ENCODE measurements at places on chromosomes 11 and 22.
A peak's percentile ranks its signal among the peaks of the same experiment; 100 is the strongest.

GRCh38 chr11:84795698-84796097, 831.4 kb downstream of the DLG2 start:
- DNase-seq: no peak

DNA sequence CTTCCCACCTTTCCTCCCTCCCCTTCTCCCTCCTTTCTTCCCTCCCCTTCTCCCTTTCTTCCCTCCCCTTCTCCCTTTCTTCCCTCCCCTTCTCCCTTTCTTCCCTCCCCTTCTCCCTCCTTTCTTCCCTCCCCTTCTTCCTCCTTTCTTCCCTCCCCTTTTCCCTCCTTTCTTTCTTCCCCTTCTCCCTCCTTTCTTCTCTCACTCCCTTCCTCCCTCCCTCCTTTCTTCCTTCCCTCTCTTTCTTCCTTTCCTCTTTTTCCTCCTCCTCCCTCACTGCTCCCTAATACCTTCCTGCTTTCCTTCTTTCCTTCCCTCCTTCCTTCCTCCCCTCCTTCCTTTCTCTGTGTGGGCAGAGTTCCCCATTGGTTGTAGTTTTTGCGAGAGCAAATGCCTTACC, 76.1 kb downstream of the PGR start:
- DNase-seq: no peak

GRCh38 chr22:24772493-24773220, 1.9 kb downstream of the PIWIL3 start:
- DNase-seq: peak; percentile 14

DNA sequence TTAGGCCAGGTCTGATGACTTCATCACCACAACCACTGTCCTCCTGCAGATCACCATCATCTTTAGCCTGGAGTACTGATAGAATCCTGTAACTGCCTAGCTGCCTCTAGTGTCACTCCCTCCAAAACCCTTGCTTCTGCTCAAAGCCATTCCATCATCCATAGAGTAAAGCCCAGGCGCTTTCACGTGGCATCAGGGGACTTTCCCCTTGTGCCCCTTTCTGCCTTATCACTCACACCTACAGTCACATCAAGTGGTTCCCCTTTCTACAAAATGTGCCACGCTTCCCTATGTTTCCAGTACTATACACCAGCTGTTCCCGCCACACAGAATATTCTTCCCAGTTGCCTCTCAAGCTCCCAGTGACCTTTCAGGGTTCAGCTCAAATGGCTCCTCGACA, 75.9 kb downstream of the MN1 start:
- no peak for DNase-seq

DNA sequence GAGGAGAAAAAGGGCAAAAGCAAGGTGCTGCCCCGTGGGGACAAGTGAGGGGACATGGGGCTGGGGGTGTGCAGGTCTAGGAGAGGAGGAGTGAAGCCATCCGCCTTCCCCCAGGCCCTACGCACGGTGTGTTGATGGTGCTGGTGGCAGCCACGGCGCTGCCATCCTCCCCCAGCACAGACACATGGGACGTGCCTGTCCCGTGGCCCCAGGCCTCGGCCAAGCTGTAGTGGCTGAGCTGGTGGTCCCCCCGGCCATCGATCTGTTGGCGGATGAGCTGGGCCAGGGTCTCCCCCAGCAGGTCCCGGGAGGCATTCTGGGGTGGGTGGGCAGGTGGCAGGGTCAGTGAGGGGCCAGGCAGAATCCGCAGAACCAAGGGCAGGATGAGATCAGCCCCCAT, 18.9 kb downstream of the GGT5 start:
- no peak for DNase-seq

GRCh38 chr11:116454020-116454645, 318.7 kb downstream of the BUD13 start:
- DNase-seq: peak; percentile 26

DNA sequence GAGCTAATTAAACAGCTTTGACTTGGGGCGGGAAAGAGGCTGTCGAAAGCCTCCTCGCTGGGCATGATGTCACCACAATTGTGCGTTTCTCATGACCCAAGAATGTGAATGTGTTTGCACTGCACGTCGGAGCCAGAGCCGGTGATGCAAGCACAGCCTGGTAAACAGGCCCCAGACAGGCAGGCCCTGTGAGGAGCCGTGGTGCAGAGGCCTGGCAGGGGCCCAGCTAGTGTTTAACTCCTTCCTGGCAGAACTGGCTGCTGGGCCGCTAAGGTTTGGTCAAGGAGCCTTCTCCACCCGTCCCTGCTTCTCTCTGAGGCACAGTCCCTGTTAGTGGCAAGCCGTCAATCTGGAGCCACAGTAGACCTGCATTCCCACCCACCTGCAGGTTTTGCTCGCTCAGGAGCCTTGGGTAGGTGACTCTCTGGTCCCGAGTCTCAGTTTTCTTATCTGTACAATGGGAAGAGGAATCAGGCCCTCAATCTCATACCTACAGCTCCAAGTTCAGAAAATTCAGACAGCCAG, 25.4 kb upstream of the SMTN start:
- DNase-seq: peak; percentile 63

- no peak for DNase-seq
Observed at GRCh38 chr22:49688516-49689254, 139.0 kb downstream of the BRD1 start.

Data from progenitor cell of endocrine pancreas (in vitro differentiated cells).